ENCODE measurements at places on chromosomes 16 and 17.
A peak's percentile ranks its signal among the peaks of the same experiment; 100 is the strongest.

DNA sequence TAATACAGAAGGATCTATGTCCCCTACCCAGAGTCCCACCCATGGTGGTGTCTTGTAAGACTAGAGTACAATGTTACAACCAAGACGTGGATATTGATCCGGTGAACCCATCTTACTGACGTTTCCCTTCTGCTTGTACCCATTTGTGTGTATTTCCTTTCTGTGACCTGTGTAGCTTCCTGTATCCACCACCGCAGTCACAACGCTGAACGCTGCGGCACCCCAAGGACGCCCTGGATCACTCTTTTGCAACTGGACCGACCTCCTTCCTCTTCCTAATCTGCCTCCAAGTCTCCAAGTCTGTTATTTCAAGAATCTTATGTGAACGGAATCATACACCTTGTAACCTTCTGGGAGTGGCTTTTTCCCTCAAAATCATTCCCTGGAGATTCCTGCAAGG, 33.5 kb upstream of the CBX4 start:
- DNase-seq = no peak

- DNase-seq = no peak
Measured at GRCh38 chr17:72273289-72274056, 152.7 kb downstream of the SOX9 start.

DNA sequence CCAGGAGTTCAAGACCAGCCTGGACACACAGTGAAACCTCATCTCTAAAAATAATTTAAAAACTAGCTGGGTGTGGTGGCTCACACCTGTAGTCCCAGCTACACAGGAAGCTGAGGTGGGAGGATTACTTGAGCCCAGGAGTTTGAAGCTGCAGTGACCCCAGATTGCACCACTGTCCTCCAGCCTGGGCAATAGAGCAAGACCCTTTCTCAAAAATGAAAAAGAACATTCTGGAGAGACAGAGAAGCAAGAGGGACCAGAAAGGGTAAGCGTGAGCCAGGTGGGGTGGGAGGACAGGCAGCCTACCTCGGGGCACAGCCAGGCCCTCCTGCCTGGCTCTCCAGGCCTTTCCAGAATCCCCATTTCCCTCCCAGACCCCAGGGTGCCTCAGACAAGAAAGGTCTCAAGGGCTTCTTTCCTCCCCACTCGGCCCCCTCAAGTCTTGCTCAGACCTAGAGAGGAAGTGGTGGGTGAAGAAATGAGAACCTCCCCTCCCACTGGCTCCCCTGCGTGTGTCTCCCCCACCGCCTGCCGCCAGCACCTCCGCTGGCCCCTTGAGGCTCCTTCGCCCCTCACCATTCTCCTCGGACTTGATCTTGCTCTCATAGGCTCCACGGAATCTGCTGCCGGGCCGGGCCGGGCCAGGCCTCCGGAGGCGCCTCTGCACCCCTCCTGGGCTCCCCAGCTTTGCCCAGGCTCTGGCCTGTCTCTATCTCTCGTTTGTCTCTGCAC, 503 bp downstream of the C16orf54 start:
- DNase-seq = peak; percentile 88

DNA sequence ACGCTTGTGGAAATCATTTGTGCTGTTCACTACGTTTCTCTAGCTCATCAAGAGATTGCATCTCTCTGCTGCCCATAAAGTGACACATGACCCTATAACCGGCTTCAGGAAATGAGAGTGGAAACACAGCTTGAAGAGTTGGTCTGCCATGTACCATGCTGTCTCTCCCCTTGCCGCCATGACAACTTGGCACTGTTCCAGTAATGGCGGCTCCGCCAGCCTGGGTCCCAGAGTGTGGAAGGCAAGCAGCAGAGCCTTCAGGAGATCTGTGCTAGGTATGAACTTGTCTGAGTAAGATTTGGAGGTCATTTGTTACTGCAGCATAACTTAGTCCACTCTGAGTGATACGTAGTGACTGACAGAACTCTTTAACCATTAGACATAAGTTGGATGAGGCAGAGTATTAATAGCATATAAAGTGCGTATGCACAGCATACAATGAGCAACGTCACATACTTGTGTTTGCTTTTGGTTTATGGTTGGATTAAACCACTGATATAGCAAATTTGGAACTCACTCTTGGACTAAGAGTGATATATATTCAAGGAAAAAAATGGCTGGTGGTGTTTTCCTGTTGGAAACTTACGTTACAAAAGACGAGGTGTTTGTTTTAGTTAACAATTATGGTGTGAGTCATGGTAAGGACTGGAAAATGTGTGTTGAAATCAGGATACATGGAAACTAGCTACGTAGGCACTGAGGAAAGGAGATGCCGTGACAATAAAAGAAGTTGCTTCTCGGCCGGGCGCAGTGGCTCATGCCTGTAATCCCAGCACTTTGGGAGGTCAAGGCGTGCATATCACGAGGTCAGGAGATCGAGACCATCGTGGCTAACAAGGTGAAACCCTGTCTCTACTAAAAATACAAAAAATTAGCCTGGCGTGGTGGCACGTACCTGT, 24.4 kb upstream of the PMP22 start:
- no peak for DNase-seq

- peak; percentile 17 for DNase-seq
Measured at GRCh38 chr17:34451313-34451712, 88.3 kb upstream of the CCL1 start.

GRCh38 chr16:89843409-89844350, 15.4 kb downstream of the SPIRE2 start:
- no peak for DNase-seq

- peak; percentile 91 for DNase-seq
Measured at GRCh38 chr17:7213895-7214299, 5.7 kb downstream of the DLG4 start.

DNA sequence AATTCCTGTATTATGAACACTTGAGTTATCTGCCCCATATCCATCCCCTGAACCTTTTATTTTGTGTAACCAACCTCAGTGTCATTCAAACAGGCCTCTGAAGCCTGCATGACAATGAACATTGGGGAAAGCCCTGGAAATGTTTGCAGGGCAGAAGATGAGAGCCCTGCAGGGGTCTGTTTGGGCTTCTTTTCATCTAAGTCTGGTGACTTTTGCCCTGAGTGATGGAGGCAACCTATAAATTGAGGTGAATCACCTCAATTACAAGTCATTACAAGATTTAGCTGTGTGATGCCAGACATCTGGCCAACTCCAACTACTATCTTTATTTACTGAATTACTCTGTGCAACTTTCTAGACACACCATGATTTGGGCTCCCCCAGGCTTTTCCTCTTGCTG, 189.2 kb downstream of the MAF start:
- DNase-seq = no peak

- DNase-seq = no peak
Measured at GRCh38 chr16:49580751-49581303, 207.2 kb downstream of the C16orf78 start.

- peak; percentile 15 for DNase-seq
Measured at GRCh38 chr17:57752031-57752905, 7.2 kb upstream of the CCDC182 start.

DNA sequence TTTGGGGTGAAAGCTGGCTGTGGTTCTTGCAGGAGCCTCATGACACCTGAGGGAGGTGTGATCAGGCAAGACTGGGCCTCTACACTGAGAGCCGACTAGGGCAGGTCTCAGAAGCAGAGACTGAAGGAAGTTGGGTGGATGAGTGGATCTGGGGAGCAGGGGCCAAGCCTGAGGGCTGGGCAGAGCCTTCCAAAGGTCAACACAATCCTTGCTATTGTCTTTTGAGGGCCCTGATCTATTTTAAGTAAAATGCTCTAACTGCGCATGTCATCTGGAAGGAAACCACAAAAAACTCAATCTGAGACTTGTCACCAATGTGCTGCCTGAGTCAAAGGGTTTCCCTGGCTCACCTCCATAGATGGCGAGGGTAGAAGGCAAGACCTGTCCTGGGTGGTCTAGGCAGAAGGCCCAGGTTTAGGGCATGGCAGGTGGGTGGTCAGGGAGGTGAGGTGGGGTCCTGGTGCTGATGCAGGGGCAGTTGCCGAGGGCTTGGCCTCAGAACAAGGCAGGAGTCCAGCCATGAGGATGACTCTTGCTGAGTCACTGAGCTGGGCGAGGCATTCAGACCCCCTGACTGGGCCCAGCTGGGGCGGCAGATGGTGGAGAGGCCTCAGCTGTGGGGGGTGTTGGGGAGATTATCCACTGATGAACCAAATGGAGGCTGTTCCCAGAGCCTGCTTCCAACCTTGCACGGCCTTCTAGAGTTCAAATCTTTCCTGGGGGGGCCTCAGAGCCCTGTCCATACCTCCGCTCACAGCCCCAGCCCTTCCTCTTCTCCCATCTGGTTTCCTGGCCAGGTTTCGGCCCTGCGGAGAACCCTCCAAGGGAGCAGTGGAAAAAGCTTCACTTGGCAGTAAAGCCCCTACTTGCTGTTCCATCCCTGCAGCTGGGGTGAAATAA, 5.1 kb downstream of the MVP start:
- DNase-seq = peak; percentile 47

- peak; percentile 11 for DNase-seq
Measured at GRCh38 chr16:48860341-48860740, 250.4 kb upstream of the N4BP1 start.

DNA sequence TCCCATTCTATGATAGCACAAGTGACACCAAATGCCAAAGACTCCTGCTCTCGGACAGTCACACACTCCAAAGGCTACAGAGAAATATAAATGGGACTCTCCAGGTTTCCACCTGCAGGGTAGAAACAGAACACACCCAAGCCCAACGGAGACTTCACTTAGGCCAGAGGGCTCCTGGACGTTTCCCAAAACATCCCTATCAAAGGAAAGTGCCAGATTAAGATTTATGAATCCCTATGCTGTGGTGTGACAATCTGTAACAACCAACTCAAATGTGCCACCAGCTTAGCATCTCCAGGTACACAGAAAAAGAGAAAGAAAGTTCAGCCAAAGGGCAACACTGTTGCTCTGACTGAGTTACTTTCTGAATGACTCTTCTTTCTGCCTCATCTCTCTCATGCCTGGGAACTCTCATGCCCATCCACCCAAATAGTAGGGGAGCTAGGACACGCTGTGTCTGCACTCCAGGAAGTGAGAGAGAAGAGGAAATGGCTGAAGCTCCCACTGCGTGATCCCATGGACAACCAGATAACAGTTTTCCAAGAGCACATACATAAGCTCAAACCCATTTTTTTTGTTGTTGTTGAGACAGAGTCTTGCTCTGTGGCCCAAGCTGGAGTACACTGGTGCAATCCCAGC, 49.7 kb downstream of the SMG6 start:
- no peak for DNase-seq

- DNase-seq = no peak
Measured at GRCh38 chr16:67183-67791, 5.1 kb downstream of the RHBDF1 start.

DNA sequence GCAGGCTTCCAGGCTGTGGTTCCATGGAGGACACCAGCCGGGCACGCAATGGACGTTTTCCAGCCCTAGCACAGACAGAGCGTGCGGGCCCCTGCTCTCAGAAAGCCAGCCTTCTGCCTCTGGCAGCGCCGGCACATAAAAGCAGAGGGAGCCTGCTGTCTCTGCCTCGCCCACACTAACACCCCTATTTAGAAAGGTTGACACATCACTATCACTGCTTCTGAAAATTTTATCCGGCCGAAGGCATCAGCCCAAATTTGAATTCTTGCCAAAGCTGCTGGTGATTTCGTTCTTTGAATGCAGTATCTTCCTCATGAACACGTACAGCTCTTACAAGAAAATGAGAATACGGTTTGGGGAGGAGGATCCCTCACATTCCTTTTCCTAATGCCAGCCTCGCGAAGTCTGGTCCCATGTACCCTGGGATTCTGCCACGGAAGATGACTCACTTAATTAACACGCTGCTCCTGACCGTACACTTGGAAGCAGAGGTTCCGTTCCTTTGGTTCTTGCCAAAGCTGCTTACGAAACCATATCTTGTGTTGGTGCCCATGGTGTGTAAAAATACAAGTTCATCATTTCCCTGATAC, 1.3 kb upstream of the RAB11FIP3 start:
- DNase-seq = no peak

DNA sequence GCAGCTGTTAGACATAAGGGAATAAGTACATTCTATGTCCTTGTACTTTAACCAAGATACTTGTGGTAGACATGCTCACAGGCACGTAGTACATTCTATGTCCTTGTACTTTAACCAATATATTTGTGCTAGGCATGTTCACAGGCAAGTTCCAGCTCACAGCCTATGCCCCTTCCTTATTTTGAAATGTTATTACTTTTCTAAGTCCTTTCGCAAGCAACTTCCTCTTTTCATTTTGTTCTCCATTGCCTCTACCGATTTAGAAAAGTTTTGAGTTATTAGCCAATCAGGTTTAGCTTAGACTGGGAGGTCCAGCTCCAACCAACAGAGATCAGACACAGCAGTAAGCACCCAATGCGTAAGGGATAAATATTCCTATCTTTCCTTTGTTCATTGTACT, 60.1 kb upstream of the NUDT7 start:
- DNase-seq = peak; percentile 61

DNA sequence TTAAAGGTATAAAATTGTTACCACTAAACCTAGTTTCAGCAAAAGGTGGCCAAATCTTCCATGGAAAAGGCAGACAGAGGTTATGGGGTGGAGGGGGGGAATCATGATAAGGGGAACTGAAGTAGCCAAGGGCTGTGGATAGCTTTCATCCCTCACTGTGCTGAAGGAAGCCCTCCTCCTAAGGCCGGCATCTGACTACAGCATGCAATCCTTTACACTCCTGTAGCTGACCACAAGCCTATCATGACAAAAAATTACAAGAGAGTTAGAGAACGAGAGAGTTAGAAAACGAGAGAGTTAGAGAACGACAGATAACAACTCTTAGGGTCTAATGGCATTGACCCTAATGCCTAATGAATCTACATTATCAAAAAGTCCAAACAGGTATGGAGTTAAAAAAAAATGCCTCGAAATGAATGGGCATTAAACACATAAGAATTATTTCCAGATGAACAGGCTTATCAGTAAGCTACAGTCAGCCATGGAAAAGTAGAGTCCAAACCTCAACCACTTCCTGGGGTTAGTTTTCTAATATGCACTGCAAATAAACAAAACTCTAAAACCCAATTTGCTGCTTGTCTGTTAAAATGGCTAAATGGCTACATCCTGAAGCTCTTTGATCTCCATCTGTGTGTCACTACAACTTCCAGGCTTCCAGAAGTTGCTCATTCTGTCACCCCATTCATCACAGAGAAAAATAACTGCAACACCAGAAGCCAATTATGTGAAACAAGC, 29.7 kb downstream of the DUSP14 start:
- DNase-seq = peak; percentile 89

- no peak for DNase-seq
Measured at GRCh38 chr17:41433586-41433985, 7.2 kb downstream of the KRT38 start.

DNA sequence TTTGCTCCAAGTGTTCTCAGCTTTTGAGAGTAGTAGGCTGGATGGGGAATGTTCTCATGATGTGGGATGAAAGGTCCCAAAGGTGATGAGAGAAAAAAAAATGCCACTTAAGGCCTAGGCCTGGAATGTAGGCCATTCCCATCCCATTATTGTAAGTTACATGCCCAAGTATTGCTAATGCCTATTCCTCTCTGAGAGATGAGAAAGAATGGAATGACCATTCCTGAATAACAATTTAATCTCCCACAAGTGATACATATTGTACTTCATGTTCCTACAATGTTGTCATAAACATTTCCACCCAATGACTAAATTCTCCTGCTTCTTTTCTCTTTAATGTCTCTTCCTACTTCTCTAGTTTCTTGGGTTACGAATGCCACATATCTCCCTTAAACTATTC, 102.8 kb upstream of the KCNJ16 start:
- DNase-seq = no peak

GRCh38 chr17:32276171-32276601, 10.6 kb downstream of the RHBDL3 start:
- no peak for DNase-seq

All from hematopoietic multipotent progenitor cell treated with erythropoietin and hydrocortisone succinate and interleukin-3 and kit ligand, for 4 days (in vitro differentiated cells).